MCF 10A (cell line): ENCODE measurements at places on chromosomes 6 and 20. TPM values are rescaled to one million over a fixed set of nuclear protein-coding genes. Genes with fewer than 3 reads are reported as not detected.

- peak; percentile 77 for DNase-seq
These were observed 15.8 kb downstream of the CGA start for GRCh38 chr6:87078983-87079616.

The TRIM31 gene
- total RNA-seq: not detected in 2 replicates

- DNase-seq: no peak
These were observed 72.5 kb downstream of the PHACTR3 start for GRCh38 chr20:59676851-59677182.

- no peak for DNase-seq
These were observed 10.7 kb upstream of the MLIP start for GRCh38 chr6:54100411-54101006.

DNA sequence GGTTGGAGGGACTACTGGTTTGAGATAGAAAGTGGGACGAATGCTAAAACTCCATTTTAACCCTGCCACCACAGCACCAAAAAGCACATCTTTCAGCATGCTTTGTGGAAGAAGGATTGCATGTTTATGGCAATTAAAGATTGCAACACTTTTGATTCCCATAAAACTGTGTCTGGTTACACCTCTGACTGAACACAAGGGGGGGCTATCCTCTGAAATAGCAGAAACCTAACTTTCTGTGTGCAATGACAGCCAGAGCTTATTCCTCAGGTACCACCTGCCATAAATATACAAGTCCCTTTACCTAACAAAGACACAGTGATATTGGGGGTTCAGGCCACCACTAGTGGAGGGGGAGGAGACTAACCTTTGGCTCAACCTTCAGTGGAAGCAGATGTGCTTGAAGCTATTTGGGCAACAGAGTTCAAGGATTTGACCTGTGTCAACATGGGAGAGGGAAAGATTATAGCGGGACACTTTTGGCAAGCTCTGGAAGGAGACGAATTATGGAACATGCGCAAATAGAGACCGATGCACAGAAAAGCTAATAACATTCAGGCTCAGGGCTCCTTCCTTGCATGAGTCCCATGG is 9.6 kb upstream of the PLG start:
- peak; percentile 11 for DNase-seq

The CST4 gene
- total RNA-seq: not detected in 2 replicates

DNA sequence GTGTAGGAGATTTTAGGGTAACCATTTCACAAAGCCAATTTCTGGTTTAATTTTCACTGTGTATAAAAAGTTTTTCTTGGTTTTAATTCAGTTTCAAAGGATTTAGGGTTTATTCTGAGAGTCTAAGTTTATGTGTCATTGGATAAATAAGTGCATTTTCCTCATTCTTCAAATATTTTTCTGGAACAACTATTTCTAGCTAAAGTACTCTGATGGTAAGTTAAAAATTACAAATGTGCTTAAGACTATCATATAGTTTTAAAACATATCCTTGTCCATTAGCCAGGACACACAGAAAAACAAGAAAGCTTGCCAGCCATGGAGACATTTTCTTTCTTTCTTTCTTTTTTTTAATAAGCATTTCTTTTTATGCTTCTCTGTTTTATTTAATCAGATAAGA is 333.0 kb downstream of the RFPL4B start:
- no peak for DNase-seq

DNA sequence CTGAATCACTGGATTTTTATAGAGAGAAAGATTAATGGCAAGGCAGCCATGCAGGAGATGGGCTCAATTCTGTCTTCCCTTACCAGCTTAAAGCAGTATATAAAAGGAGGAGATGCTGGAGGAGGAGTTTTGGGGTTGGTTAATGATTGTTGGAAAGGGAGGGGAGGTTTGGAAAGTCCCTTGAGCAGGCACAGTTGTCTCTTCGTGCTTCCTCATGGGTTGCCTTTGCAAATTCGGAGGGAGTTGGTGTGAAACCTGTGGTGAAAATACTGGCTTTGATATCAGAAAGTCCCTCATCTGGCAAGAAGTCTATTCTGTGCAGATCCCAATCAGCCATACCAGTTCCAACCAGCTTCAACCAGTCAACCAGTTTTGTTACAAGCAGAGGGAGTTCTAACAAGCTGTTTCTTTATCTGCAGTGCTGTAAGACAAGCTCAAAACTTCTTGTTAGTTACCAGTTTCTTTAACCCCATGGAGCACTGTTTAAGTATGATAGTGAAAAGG is 107.0 kb downstream of the HIVEP1 start:
- DNase-seq: no peak

- DNase-seq: no peak
These were observed 12.5 kb upstream of the STX16 start for GRCh38 chr20:58638467-58639181.

DNA sequence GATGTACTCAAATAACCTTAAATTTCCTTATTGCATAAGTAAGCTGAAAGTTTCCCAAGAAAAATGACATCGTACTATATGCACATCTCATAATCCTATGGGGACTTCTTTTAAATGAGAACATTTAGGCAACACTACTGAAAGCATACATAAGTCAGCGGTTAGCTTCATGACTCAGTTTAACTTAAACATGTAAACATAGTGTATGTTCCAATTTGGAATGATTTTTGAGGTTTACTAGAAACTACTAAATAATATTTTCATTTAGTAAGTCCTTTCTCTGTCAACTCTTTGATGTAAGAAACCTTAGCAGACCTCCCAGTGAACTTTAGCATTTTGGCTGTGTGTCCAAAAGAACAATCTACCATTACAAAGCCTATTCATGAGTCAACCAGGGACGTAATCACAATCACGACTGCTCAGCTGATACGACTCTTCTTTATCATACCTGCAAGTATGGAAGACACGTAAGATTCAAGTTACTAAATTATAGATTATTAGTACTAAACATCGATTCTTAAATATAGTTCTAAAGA is 19.3 kb downstream of the HIVEP2 start:
- DNase-seq: peak; percentile 65

DNA sequence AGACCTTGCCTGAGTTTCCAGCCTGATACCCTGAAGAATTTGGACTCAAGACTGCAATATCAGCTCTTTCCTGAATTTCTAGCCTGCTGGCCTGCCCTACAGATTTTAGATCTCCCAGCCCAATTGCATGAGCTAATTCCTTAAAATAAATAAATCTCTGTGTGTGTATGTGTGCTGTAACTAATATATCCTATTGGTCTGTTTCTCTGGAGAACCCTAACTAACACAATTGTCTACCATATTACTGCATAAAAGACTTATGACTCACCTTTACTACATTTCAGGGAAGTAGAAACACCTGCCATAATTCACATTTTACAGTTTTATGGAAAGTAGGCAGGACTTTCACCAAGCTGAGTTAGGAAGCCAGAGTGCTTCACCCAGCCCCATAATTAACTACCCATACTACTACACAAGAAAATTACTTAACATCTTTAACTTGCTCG is 90.7 kb upstream of the BEND6 start:
- DNase-seq: peak; percentile 34

- no peak for DNase-seq
These were observed 446.0 kb downstream of the QKI start for GRCh38 chr6:163860287-163861081.

GRCh38 chr6:39696986-39697788 is 28.0 kb downstream of the KIF6 start:
- no peak for DNase-seq

The LINC00237 gene
- total RNA-seq: not detected in 2 replicates

GRCh38 chr6:159121486-159121885 is 47.7 kb upstream of the FNDC1 start:
- no peak for DNase-seq

DNA sequence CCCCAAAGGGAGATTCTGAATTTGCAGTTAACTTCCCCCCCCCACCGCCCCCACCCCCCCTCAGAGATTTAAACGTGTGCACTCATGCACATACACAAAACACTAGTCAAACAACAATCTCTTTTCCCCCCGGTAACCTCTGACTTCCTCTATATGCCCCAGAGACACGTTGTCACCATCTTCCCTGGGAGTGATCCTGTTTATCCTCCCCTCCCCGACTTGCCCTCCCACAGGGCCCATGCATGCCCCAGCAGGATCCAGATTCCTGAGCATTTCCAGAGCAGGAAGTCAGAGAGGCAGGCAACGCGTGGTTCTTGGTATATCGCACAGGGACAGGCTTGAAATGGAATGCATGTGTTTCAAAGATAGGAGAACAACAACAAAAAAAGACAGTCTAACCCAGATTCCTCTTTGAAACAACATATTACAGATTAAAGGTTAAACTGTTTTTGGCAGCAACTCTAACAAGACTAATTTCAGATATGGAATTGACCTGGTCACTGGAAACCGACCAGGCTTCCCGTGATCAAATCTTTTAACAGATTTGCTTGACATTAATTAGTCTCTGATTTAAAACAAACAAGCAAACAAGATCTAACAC is 1.3 kb downstream of the BLCAP start:
- DNase-seq: peak; percentile 85

DNA sequence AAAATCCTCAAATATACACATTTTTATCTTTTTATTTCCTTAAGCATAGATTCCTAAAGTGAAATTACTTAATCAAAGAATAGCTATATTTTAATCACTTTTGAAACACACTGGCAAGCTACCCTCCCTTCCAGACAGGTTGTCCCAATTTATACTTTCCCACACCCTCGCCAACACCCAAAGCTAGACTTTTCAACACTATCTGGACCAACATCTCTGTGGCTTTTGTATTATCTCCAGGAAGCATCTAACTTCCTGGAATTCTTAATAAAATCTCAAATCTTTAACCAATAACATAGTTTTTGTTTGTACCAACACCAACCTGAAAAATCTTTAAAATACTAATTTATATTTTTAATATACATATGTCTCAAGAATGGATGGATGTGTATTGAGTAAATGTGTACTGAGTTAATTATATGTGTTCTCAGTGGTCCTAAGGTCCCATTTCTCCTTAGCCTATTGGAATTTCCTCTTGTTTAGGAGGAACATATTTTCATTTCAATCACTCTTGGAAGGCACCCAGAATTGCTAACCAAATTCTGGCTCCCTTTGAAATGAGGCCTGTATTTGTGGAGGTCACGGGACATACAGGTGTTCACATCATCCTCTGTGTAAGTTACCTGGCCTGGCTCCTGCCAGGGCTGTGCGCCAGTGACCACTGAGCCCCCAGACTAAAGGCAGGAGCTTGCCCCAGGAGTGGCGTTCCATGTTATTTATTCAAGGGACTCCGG is 17.4 kb upstream of the GFOD1 start:
- DNase-seq: no peak

The PRDM13 gene
- total RNA-seq: not detected in 2 replicates

The SYNGAP1 gene
- total RNA-seq: 6.7 and 9.9 TPM in 2 replicates

The DLK2 gene
- total RNA-seq: 13.6 and 30.2 TPM in 2 replicates

The TTK gene
- total RNA-seq: 11.9 and 19.1 TPM in 2 replicates

GRCh38 chr6:90110971-90111370 is 185.7 kb downstream of the BACH2 start:
- DNase-seq: no peak

The POM121L2 gene
- not detected in 2 replicates for total RNA-seq
